ENCODE measurements at places on chromosomes 11 and 22. TPM values are rescaled to one million over a fixed set of nuclear protein-coding genes. Genes with fewer than 3 reads are reported as not detected.

The CHADL gene
- total RNA-seq = 0.96 TPM

The SHANK2 gene
- total RNA-seq = 5.0 TPM

The GGT1 gene
- total RNA-seq = 3.1 TPM

The VWCE gene
- 0.19 TPM for total RNA-seq

The LYVE1 gene
- total RNA-seq = 1.5 TPM

The CRYAB gene
- 41.2 TPM for total RNA-seq

The APOA5 gene
- under 0.01 TPM for total RNA-seq

The MS4A12 gene
- total RNA-seq = not detected

The OSM gene
- not detected for total RNA-seq

The RIN1 gene
- total RNA-seq = 33.5 TPM

The TTLL8 gene
- not detected for total RNA-seq

The MUC15 gene
- not detected for total RNA-seq

All from regular cardiac myocyte (primary cell).